Right atrium auricular region (tissue), 2 donors: ENCODE measurements at places on chromosomes 3 and 15.

- no peak for DNase-seq
Measured at GRCh38 chr3:186178412-186178811, 69.5 kb upstream of the ETV5 start.

- no peak for DNase-seq
Measured at GRCh38 chr3:89859757-89860156, 752.3 kb downstream of the EPHA3 start.

DNA sequence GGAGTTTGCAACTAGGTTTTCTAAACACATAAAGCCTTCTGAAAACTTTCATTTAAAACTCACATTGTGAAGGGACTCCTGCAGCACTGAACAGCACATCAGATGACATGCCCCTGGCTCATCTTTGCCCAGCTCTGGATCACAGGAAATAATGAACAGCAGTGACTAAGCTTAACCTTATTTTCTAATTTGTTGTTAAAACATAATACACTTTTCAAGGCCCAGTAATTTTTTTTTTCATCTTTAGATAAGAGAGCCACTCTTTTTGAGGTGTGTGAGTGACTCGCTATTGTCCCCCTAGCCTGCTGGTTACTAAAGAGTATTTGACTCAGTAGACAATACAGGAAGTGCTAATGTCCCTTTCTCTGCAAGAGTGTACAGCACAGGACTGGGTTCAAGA is 204.0 kb downstream of the OSBPL10 start:
- no peak for DNase-seq

- no peak for DNase-seq
Measured at GRCh38 chr3:186102687-186103086, 6.2 kb downstream of the ETV5 start.

- no peak for DNase-seq
Measured at GRCh38 chr3:184688251-184688881, 23.5 kb downstream of the MAGEF1 start.

DNA sequence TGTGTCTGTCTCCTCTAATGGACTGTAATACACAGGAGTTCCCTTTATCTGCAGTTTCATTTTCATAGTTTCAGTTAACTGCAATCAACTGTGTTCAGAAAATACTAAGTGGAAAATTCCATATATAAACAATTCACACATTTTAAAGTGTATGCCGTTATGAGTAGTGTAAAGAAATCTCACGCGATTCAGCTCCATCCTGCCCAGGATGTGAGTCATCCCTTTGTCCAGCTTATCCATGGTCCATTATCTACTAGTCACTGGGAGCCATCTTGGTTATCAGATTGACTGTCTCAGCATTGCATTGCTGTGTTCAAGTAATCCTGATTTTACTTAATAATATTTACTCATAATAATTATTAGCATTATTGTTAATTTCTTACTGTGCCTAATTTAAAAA is 14.5 kb downstream of the ZPLD1 start:
- DNase-seq = no peak
